T-helper 22 cell (primary cell): ENCODE measurements at places on chromosomes 12 and 14.

DNA sequence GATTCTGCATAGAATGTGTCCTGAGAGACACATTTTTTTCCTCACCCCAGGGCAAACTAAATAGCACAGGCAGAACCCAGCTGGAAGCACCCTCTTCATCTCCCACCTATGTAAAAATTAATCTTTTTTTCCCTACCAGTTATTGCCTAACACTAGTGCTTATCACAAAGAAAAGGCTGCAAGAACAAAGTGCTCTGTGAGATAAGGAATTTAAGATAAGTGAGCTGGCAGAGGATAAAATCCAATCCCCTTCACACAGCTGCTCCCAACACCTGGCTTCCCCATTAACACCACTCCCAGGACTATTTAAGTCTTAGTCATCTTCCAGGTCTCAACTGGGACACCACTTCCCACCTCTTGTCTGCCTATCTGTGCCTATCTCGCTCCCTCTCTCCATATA, 75.2 kb downstream of the TTC9 start:
- no peak for DNase-seq

GRCh38 chr14:96136371-96137005, 68.2 kb upstream of the BDKRB2 start:
- DNase-seq, result no peak

GRCh38 chr12:6114476-6114870, 10.0 kb downstream of the VWF start:
- no peak for DNase-seq

- DNase-seq, result no peak
Measured at GRCh38 chr12:28574746-28575592, 384.7 kb downstream of the CCDC91 start.

GRCh38 chr14:69133206-69134125, 19.5 kb downstream of the DCAF5 start:
- DNase-seq, result no peak

GRCh38 chr12:39441189-39441962, 1.5 kb downstream of the KIF21A start:
- DNase-seq, result no peak

DNA sequence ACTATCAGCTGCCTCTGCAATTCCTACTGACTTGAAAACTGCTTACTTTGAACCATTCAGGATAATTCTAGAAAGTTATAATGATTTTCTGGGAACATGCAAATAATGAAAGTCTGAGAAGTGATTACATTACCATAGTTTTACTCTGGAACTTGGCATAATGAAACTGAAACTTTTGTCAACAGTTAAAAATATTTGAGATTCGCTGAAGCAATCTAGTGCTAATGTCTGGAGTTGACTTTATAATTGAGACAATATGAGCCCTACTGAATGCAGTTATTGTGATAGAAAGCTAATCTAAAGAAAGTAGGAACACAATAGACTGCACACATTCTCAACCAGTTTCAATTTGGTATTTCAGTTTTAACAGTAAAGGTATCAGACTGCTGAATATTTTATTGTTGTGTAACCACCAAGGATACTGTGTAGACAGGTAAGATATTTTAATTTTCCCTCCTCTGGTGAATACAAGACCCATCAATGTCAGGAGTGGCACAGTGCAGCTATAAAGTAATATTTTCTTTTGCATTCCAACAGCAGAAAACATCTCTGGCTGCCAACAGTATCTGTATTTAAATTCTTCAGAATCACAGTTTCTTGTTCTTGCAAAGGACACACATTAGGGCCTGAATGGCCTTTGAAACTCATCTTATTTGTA, 483.5 kb downstream of the ATP23 start:
- no peak for DNase-seq

DNA sequence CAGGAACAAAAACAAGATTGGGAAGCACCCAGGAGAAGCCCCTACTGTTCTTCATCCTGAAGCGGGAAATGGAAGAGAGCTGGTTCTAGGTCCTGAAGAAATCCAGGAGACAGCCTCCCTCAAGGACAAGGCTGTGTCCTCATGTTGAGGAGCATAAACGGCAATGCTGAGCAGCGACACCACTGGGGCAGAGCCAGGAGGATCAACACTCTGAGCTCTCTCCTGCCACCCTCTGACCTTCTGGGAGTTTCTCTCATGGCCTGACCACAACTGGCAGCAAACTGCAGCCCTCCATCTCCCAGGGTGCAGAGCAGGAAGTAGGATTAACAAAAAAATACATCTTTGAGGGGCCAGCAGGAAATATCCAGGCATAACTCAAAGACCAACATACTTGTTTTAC, 1292.2 kb upstream of the TMEM132C start:
- DNase-seq, result no peak
